ENCODE measurements at places on chromosomes 2 and 18. TPM values are rescaled to one million over a fixed set of nuclear protein-coding genes. Genes with fewer than 3 reads are reported as not detected.

The SFTPB gene
- 7.0 TPM for total RNA-seq

The CDKL4 gene
- not detected for total RNA-seq

The HOXD11 gene
- total RNA-seq: not detected

The PROM2 gene
- total RNA-seq: not detected

The CNRIP1 gene
- 1.6 TPM for total RNA-seq

The SPHKAP gene
- not detected for total RNA-seq

The TEKT4 gene
- 0.58 TPM for total RNA-seq

DNA sequence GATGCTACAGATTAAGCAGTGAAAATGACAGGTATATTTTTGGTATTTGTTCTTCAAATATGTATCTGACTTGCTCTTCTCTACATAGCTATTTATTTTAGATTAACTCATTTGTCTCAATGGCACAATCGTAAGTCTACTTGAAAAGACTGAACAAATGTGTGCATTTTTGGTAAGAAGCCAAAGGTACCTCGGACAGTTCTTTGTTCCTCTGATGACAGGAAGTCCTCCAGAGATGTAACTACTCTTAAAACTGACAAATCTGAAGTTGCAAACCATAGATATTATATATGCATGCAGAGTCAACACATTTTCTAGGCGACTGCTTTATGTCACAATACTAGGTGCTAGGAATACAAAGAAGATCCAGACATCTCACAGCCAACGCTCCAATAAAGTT lies 36.7 kb downstream of the NDUFAF7 start:
- DNase-seq: no peak
- H3K36me3 ChIP-seq: peaks cover 61% of the 10 kb centered on the region
- H3K4me3 ChIP-seq: no peak overlapping the region
- no peaks in the 10 kb centered on the region for H3K4me1 ChIP-seq
- H3K27me3 ChIP-seq: no peaks in the 10 kb centered on the region

DNA sequence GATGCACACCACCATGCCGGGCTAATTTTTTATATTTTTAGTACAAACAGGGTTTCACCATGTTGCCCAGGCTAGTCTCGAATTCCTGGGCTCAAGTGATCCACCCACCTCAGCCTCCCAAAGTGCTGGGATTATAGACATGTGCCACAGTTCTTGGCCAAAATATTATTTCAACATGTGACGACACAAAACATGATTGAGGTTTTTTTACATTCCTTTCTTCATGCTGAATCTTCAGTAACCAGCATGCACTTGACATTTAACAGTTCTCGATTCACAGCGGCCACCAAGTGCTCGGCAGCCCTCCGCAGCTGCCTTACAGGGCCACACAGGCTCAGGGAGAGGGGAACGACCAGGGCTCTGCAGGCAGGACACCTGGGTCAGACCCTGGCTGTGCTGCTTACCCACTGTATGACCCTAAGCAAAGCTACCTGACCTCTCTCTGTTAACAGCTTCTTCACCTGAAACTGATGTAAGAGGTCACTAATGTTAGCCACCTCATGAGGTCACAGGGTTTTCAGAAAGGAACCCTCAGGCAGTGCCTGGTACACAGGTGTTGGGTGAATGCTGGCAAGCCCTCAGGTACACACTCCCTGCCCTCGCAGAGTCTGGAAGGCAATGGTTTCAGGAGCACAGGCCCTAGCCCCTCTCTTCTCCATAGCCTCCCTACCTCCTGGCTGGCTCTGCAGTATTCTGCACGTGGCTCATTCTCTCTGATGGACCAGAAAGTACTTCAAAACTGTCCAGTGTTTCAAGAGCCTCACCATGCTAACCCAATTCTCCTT lies 25.7 kb downstream of the TUBB6 start:
- no peak for DNase-seq
- H3K27me3 ChIP-seq: no peaks in the 10 kb centered on the region
- no peak overlapping the region for H3K27ac ChIP-seq
- no peaks in the 10 kb centered on the region for H3K4me1 ChIP-seq

DNA sequence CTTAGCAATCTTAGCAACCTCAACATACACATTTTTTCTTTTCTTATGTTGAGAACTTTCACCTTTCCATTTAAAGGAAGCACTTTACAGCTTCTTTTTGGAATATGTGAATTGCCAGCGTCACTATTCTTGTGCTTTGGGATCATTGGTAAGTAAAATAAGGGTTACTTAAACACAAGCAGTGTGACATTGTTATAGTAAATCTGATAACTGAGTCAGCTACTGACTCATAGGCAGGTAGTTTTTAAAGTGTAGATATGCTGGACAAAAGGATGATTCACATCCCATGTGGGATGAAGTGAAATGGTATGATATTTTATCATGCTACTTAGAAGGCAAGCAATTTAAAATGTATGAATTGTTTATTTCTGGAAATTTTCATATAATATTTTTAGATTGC lies 637.2 kb downstream of the DCDC2C start:
- no peak overlapping the region for H3K4me3 ChIP-seq
- no peaks in the 10 kb centered on the region for H3K36me3 ChIP-seq
- H3K4me1 ChIP-seq: no peaks in the 10 kb centered on the region
- H3K27me3 ChIP-seq: no peaks in the 10 kb centered on the region
- no peak for DNase-seq

DNA sequence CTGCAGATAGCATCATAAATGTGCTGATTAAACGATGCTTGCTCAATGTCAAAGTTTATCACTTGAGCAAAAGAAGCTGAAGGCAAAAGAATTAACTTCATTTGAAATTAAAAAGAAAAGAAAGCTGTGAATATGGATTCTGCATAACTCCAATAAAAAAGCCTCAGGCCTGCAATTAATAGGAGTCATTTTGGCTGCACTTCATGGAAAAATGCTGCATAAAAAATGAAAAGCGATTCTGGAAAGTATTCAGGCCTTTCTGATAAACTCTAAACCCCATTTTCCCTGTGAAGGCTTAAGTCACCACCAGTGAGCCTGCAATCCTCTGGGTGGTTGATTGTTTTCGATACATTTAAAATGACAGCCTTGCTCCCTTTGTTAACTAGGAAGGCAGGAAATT lies 1793.4 kb downstream of the SUCLG1 start:
- no peak overlapping the region for H3K27ac ChIP-seq
- H3K4me1 ChIP-seq: no peaks in the 10 kb centered on the region
- H3K27me3 ChIP-seq: no peaks in the 10 kb centered on the region
- H3K4me3 ChIP-seq: no peak overlapping the region
- no peaks in the 10 kb centered on the region for H3K36me3 ChIP-seq
- DNase-seq: no peak

GRCh38 chr2:68193144-68193543 lies 35.5 kb downstream of the PNO1 start:
- peak overlapping the region; percentile 64 for H3K27ac ChIP-seq
- peak; percentile 25 for DNase-seq
- H3K27me3 ChIP-seq: no peaks in the 10 kb centered on the region
- no peak overlapping the region for H3K4me3 ChIP-seq
- peaks cover 5% of the 10 kb centered on the region for H3K4me1 ChIP-seq

- H3K4me1 ChIP-seq: no peaks in the 10 kb centered on the region
- H3K27ac ChIP-seq: no peak overlapping the region
- no peaks in the 10 kb centered on the region for H3K27me3 ChIP-seq
- no peaks in the 10 kb centered on the region for H3K36me3 ChIP-seq
- no peak for DNase-seq
- no peak overlapping the region for H3K4me3 ChIP-seq
Measured at GRCh38 chr18:21441670-21442069, 158.8 kb downstream of the ESCO1 start.

- H3K4me1 ChIP-seq: no peaks in the 10 kb centered on the region
- DNase-seq: no peak
- no peaks in the 10 kb centered on the region for H3K36me3 ChIP-seq
- no peak overlapping the region for H3K4me3 ChIP-seq
Measured at GRCh38 chr2:149221002-149221401, 109.4 kb upstream of the LYPD6 start.

DNA sequence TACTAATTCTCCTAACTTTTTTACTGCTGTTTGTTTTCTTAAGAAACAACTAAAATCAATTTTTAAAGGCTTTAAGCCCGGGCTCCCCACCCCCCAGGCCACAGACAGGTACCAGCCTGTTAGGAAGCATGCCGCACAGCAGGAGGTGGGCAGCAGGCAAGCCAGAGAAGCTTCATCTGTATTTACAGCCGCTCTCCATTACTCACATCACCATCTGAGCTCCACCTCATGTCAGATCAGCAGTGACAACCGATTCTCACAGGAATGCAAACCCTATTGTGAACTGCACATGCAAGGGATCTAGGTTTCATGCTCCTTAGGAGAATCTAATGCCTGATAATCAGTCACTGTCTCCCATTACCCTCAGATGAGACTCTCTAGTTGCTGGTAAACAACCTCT lies 517.0 kb downstream of the NRXN1 start:
- no peak overlapping the region for H3K27ac ChIP-seq
- no peak overlapping the region for H3K4me3 ChIP-seq
- no peak for DNase-seq
- no peaks in the 10 kb centered on the region for H3K36me3 ChIP-seq
- H3K27me3 ChIP-seq: no peaks in the 10 kb centered on the region

DNA sequence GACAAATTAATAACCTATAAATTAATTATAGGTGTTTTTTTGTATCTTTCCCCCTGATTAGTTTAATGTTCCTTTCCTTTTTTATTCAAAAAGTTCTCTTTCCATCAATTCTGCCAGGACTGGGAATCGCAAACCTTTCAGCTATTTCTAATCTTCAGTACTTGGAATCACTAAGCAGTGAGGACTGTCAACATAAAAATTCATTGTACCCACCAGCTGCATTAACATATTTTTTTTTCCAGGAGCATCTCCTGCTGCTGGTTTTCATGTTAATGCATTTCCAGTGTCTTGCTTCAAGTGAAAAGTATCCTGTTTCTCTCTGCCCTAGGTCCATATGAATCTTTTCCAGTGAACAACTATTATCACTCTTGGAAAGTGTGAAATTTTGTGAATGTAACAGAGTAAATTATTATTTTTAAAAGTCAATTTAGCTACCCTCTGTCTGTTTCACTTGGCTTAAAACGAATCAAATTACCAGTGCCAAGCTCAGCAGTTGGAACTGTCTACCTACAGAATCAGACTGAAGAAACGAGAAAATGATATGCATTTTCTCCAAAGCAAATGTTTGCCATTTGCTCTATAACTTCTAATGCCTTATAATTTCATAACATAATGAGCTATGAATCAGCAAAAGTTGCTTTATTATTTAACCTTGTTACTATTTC lies 804.4 kb downstream of the EPHA4 start:
- no peak overlapping the region for H3K4me3 ChIP-seq
- H3K27ac ChIP-seq: no peak overlapping the region
- no peaks in the 10 kb centered on the region for H3K27me3 ChIP-seq
- no peaks in the 10 kb centered on the region for H3K4me1 ChIP-seq
- H3K36me3 ChIP-seq: no peaks in the 10 kb centered on the region
- no peak for DNase-seq

GRCh38 chr2:104707056-104707455 lies 146.9 kb upstream of the POU3F3 start:
- no peaks in the 10 kb centered on the region for H3K27me3 ChIP-seq
- no peak overlapping the region for H3K4me3 ChIP-seq
- no peaks in the 10 kb centered on the region for H3K4me1 ChIP-seq
- no peak overlapping the region for H3K27ac ChIP-seq
- H3K36me3 ChIP-seq: no peaks in the 10 kb centered on the region

- H3K36me3 ChIP-seq: no peaks in the 10 kb centered on the region
- no peak overlapping the region for H3K27ac ChIP-seq
- no peak for DNase-seq
- H3K4me3 ChIP-seq: no peak overlapping the region
- no peaks in the 10 kb centered on the region for H3K27me3 ChIP-seq
- no peaks in the 10 kb centered on the region for H3K4me1 ChIP-seq
Measured at GRCh38 chr18:70234667-70235459, 29.4 kb upstream of the RTTN start.

GRCh38 chr2:239811111-239811781 lies 213.9 kb downstream of the NDUFA10 start:
- DNase-seq: no peak
- no peak overlapping the region for H3K4me3 ChIP-seq
- peaks cover 3% of the 10 kb centered on the region for H3K4me1 ChIP-seq
- no peak overlapping the region for H3K27ac ChIP-seq
- no peaks in the 10 kb centered on the region for H3K36me3 ChIP-seq
- H3K27me3 ChIP-seq: peaks cover 62% of the 10 kb centered on the region

GRCh38 chr2:231189171-231189530 lies 9.3 kb upstream of the ARMC9 start:
- peaks cover 4% of the 10 kb centered on the region for H3K4me1 ChIP-seq
- DNase-seq: no peak
- H3K27ac ChIP-seq: no peak overlapping the region
- no peak overlapping the region for H3K4me3 ChIP-seq
- H3K36me3 ChIP-seq: no peaks in the 10 kb centered on the region

GRCh38 chr2:8548619-8549150 lies 133.2 kb upstream of the ID2 start:
- DNase-seq: no peak
- H3K4me3 ChIP-seq: no peak overlapping the region
- H3K27me3 ChIP-seq: no peaks in the 10 kb centered on the region
- peaks cover 21% of the 10 kb centered on the region for H3K4me1 ChIP-seq

Measured in K562 (cell line).